GM23248 (cell line): ENCODE measurements at places on chromosomes 3 and 15.

- DNase-seq = no peak
Observed at GRCh38 chr3:141086188-141086587, 35.0 kb downstream of the SPSB4 start.

DNA sequence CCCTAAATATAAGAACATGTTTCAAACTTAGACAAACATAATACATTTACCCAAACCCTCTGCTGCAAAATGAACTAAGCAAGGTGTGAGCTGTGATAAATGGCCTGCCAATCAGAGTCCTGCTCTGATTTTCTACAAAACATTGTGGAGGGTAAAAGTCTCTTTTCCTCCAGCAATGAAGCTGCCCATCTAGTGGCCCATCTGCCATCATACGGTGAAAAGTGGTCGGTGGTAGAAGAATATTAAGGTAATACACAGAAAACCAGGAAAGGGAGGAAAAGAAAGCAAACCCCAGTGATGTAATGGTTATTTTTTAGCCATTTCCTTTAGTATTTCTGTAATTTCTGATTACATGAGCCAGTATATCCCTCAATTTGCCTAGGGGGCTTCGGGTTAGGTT is 838.1 kb downstream of the TBL1XR1 start:
- no peak for DNase-seq

DNA sequence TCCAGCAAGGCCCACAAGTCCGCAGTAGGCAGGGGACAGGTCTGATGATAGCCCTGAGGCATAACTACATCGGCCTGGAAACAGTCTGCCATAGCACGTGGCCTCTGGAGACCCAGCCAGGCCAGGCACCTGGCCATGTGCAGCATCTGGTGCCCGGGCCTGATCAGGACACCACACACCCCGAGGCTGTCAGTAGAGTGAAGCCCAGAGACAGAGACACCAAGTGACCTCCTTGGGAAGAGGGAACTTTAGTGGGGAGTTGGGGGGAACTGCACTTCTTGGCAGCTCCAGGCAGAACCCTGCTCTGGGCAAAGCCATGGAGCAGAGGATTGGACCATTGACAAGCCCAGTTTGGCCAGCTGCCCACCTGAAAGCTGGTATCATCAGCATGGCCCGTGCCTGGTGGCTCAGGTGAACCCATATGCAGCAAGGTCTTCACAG is 1.2 kb downstream of the SHISA5 start:
- DNase-seq = peak; percentile 32

DNA sequence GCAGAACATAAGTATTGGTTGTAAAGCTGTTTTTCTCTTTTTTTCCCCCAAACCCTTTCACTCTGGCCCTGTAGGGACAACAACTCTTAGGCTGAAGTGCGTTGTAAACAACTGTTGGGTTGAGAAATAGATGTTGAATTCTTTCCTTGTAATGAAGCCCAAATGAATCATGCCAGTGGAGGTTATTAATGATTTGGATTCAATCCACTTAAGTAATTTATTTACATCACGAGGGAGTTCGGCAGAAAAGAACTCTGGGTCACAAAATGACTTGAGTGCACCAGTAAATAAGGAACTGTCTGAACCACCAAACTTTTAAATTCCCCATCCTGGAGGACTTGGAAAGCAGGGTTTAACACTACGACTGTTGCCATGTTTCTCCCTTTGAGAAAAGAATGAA is 218.9 kb downstream of the PDZRN3 start:
- peak; percentile 68 for DNase-seq

DNA sequence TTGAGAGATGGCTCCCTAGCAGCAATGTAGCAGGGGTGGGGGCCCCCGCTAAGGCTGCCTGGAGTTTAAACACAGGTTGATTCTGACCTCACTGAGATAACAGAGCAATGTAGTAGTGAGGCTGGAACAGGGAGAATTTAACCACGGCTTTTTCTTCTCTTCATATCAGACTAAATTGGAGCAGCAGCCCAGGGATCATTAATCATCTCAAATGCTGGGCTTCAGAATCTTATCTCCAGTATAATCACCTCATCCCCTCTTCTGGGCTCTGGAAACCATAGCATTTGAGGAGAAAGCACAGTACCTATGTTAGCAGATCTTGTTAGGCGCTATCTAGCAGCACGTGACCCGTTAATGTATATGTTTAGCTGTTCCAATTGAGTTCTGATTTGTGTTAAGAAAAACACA is 25.4 kb upstream of the DET1 start:
- DNase-seq = no peak

DNA sequence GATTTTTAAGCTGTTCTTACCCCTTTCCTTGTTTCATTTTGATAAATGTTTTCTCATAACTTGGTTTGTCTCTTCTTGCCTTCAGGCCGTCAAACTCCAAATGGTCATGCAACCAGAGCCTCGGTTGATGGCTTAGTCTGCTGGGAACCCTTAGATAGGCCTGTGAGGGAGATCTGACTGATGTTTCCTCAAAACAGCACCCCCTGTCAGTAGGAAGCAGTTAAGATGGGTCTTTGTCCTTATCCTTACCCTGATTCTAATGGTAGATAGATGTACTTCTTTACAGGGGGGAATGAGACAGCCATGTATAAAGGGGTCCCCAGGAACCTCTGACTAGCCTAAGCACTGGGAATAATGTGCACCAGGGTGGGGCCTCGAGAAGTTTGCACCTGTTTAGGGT is 16.3 kb upstream of the OR5H1 start:
- DNase-seq = no peak

- DNase-seq = peak; percentile 23
Observed at GRCh38 chr3:170475092-170475685, 56.5 kb downstream of the CLDN11 start.

- no peak for DNase-seq
Observed at GRCh38 chr3:81554801-81555200, 206.6 kb downstream of the GBE1 start.

DNA sequence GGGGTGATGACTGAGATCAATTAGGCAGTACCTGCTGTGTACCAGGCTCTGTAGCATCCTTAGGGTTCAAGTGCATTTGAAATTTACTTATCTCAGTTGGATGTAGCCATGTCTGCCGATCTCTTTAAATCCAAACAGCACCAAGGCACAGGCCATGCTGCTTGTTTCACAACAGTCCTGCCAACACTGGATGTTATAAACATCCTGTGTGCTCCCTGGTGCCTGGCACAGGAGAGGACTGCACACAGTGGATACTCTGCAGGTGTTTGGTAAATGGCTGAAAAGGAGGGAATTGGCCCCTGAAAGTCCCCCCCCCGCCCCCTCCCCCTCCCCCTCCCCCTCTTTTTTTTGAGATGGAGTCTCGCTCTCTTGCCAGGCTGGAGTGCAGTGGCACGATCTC is 27.0 kb downstream of the CTSH start:
- DNase-seq = no peak

DNA sequence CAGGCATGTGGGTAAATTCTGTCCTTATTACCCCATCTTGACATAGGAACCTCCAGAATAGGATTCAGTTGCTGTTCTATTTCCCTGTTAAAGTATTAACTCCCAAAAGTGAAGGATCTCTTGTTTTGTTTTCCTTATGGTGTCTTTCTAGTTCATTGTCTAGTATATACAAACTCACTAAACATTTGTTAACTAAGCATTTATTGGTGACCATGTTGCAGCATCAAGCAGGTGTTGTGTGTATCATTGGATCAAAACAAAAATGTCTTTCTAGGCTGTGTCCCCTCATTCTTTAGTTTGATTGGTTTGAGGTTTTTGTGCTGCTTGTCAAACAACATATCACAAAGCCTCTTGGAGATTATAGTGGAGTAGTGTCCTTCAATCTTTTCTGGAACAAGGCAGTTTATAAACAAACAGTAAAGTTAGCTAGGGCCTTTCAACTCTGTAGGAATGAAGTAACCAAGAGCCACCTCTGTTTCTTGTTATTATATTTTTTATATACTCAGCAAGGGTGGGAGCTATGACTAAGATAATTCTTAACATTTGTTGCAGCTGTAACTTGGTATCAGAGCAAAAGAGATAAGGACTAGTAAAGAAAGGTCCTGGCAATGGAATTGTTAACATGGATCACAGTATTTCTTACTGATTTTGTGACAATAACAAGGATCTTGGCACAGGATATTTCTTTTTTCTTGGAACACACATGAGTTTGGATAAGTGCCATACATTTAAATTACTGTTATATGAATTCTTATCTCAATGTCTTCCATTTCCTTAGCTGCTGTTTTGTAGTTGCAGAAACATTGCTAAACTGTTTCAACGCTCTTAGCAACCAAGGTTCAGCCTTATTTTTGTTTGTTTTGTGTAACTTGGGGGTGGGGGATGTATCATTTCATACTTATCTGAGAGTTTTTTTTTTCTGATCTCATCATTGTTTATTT is 49.3 kb downstream of the TMOD3 start:
- peak; percentile 70 for DNase-seq

DNA sequence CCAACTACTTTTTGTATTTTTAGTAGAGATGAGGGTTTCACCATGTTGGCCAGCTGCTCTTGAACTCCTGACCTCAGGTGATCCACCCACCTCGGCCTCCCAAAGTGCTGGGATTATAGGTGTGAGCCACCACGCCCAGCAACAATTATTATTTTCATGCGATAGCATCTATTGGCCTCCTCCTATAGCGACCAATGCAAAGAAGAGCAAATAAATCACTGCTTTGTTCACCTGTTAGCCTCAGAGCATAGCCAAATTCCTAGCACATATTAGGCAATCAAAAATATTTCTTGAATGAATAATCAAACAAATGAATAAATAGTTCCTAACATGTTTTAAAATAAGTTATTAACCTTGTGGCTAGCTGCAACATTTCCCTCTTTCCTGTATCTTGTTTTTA is 36.8 kb upstream of the TNFSF10 start:
- no peak for DNase-seq

GRCh38 chr15:35383506-35383905 is 162.5 kb downstream of the DPH6 start:
- no peak for DNase-seq

DNA sequence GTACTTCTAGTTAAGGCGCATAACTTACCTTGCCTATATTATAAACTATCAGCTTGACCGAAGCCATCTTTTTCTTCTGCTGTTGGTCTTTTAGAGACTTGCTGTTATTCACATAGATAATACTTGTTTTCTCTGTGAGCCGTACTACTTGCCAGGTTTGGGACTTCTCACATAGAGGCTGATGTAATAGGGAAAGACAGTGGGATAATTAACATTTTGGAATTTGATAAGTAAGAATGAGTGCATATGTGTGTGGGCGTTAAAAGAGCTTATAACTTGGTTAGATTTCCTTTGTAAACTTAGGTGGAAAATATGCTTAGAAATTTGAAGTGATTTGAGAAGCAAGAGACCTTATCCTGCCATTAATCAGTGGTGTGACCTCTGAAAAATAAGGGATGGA is 47.8 kb downstream of the FNDC3B start:
- peak; percentile 71 for DNase-seq

DNA sequence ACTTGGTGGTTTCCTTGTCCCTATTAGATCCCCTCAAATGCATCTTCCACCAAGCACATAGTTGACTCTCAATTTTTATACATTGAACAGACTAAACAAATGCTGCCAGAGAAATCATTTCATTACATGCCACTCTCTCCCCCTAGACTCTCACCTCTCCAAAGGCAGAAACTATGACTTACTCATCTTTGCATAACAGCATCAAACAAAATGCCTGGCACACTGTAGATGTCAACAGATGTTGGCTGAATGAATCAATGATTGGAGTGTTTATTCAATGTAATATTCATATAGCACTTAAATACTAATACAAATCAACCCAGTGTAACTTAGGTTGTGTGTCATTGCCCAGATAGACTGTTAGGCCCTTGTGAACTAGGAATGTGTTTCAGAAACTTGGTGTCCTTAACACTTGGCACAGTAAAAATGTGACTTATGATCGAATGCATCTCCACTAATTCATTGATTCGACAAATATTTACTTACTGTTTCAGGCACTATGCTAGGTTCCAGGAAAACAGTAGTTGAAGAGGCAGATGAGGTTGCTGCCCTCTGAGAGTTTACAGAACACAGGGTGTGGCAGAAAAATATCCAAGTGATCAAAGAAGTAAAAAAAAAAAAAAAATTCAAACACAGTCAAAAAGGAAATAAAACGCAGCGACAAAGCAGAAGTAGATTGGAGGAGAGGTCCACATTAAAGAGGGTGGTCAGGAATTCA is 188.5 kb upstream of the LRRN1 start:
- no peak for DNase-seq

- no peak for DNase-seq
Observed at GRCh38 chr3:35523074-35523473, 116.3 kb upstream of the ARPP21 start.
